Activated naive CD4-positive, alpha-beta T cell treated with anti-CD3 and anti-CD28 coated beads, Interleukin-2, amount 10 ng/mL, durations not matched to agents 5 hours and 36 hours (primary cell): ENCODE measurements at places on chromosomes 3 and 15. TPM values are rescaled to one million over a fixed set of nuclear protein-coding genes. Genes with fewer than 3 reads are reported as not detected.

Gene ZIC4
- total RNA-seq = not detected

Gene NR2E3
- total RNA-seq = not detected

Gene CHRNB4
- not detected for total RNA-seq

Gene C3orf20
- 0.15 TPM for total RNA-seq

Gene SGO1
- 29.9 TPM for total RNA-seq

Gene TNNC1
- total RNA-seq = 2.1 TPM
